ENCODE measurements at places on chromosomes 11 and 22.
A peak's percentile ranks its signal among the peaks of the same experiment; 100 is the strongest.

GRCh38 chr11:124898263-124898680 lies 607 bp upstream of the ROBO4 start:
- DNase-seq: no peak

DNA sequence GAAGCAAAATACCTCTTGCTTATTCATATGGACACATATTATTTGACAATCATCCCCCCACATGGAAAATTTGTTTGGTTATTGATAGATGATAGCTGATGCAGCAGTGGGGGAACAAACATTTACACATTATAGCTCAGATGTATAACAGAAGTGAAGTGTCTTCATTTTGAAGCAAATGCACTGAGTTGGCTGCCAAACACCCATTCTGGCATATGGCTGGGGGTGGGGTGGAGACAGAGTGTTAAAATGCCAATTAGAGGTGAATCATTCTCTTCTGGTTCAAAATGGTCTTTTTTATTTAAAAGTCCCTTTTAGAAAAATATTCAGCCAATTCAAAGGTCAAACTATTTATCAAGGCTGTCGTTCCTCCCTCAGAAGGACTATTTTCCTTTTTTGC lies 157.3 kb upstream of the TRPC6 start:
- no peak for DNase-seq

DNA sequence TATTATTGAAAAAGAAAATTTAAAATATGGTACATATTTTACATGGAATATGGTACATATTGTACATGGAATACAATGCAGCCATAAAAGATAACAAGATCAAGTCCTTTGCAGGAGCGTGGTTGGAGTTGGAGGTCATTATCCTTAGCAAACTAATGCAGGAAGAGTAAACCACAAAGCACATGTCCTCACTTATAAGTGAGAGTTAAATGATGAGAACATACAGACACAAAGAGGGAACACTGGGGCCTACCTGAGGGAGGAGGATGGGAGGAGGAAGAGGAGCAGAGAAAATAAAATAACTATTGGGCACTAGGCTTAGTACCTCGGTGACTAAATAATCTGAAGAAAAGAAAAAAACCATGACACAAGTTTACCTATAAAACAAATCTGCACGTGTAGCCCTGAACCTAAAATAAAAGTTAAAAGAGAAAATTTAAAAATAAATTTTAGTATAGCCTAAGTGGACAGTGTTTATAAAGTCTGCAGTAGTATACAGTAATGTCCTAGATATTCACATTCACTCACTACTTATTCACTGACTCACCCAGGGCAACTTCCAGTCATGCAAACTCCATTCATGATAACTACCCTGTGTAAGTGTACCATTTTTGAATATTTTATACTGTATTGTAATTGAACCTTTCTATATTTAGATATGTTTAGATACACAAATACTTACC lies 204.4 kb downstream of the FAM76B start:
- DNase-seq: no peak

DNA sequence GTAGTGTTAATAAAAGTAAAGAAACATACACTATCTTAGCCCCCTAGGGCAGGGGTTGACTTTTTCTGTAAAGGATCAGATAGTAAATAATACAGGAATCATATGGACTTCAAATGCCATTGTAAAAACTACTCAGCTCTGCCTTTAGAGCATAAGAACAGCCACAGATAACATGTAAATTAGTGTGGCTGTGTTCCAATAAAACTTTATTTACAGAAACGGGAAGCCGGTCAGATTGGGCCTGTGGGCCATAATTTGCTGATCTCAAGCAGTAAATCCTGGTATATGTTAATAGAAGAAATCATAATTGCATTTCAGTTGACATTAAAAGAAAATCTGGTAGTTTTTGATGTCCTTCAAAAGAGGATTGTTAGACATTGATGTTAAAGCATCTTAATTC lies 76.5 kb downstream of the ZC3H12C start:
- DNase-seq: no peak

DNA sequence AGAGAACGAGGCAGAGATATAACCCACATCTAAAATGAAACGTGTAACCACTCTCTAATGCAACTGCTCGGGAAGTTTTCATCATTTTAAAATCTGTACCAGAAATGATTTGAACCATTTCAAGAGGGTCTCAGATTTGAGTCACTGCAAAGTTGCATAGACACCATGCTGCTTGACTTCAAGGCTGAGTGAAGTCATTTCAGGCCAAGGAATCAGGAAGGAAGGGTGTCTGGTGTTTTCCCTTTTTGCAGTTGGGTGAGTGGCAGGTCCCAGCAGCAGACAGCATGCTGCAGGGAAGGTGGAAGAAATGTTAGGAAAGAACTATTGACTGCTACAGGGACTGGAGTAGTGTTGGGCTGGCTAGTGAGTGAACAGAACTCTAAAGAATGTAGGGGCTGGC lies 16.5 kb downstream of the TANGO2 start:
- no peak for DNase-seq

GRCh38 chr22:34879001-34879400 lies 187.0 kb upstream of the ISX start:
- DNase-seq: no peak

DNA sequence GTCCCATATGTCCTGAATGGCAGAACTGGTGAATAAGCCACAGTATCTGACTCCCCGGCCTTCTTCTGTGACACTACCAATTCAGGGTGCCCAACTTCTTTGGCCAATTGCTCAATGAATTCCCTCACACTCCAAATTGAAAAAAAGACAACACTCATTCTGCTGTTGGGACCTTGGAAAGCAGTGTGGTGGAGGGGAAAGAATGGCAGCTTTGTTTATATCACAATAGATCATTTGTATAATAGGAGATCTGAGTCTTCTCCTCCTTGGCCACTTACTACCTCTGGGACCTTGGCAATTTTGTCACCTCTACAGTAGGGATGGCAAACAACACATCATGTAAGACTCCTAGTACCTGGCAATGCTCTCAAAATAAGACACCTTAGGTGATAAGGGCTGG lies 64.6 kb downstream of the OPCML start:
- DNase-seq: no peak

DNA sequence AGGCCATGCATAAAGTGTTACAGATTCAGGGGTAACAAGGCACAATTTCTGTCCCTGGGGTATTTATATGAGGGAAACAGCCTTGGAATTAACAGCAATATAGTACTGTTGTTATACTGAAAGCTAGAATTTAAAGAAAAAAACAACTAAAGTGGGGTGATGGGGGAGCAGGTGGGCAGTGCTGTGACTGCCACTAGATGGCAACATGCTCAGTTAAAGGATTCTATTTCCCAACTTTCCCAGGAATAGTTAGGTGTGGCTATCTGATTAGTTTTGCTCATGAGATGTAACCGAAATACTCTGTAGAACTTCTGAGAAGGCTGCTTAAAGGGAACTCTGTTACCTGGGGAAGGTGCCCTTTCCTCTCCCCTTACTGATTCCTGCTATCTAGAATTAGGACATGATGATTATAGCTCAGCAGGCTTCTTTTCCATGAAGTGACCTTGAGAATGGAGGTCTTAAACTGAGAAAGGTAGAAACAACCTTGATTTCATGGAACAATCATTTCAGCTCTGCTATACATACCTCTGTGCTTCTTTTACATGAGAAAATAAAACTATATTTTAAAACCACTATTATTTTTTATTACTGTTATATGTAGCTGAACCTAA lies 102.6 kb downstream of the RELT start:
- no peak for DNase-seq

- no peak for DNase-seq
Measured at GRCh38 chr22:20578707-20579106, 71.3 kb downstream of the MED15 start.

DNA sequence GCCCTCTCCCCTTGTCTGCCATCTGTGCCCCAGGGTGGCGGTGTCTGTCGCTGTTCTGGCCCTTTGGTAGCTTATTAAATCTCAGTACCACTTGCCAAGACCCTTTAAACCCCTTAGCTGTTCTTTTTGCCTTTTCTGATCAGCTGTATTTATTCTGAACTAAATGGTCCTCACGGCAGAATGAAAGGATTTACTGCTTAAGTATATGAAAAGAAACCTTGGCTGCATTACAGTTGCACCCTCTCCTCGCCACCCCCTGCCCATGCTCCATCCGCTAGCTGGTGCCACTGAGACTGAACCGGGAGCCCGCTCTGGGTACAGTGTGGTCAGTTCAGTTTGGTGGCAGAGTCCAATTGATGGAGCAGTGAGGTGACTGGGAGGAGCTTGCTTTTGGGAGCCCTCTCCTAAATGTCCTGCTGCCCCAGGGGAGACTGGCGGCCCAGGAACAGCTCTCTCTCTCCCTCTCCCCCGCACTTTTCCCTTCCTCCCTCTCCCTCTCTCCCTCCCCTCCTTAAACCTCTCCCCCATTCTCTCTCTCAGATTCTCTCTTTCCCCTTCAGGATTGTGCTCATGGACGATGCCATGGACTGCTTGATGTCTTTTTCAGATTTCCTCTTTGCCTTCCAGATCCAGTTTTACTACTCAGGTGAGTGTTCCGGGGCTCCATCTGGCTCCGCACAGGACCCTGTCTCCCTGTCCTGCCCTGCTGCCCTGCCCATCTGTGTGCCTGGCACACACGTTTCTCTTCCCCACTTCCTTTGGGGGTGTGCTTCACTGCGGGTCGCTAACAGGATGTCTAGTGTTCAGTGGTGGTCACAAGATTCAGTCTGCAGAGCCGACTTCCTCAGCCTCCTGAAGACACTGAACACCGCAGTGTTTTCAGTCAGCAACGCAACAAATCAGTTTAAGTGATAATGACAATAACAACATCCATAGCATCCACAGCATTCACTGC lies 21.8 kb downstream of the ARFGAP2 start:
- peak; percentile 19 for DNase-seq

- no peak for DNase-seq
Measured at GRCh38 chr22:48099251-48099650, 1336.8 kb downstream of the TBC1D22A start.

DNA sequence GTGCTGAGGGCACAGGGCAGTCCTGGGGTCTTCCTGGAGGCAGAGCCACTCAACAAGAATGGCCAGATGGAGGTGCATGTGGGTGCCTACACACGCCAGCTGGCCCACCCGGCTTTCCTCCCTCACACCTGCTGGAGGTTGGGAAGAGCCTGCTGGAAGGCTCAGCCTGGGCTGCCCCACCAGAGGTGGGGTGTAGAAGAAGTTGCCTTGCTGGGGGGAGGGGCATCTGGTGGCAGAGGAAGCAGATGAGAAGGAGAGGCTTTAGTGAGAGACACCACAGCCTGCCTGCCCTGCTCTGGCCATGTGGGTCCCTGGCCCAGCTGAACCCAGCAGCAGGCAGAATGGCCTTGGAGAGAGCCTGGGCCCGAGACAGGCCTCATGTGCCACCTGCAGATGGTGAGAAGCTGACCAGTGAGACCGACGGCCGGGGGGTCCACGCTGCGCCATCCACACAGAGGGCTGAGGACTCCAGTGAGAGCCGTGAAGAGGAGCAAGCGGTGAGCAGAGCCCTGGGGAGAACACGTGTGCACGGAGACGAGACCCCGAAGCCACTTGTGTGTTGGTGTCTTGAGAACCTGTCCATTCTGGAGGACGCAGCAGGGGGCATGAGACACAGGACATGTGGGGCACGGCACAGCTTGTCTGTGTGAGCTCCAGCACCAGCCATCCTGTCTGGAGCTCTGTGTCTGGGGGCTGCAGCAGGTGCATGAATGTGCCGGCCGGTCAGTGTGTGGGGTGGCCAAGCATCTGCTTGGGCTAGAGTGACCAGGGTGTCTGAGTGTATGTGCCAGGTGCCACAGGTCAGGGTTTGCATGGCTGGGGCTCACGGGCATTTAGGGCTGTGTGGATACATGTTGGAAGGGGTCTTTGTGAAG lies 2.7 kb downstream of the B4GALNT4 start:
- no peak for DNase-seq

DNA sequence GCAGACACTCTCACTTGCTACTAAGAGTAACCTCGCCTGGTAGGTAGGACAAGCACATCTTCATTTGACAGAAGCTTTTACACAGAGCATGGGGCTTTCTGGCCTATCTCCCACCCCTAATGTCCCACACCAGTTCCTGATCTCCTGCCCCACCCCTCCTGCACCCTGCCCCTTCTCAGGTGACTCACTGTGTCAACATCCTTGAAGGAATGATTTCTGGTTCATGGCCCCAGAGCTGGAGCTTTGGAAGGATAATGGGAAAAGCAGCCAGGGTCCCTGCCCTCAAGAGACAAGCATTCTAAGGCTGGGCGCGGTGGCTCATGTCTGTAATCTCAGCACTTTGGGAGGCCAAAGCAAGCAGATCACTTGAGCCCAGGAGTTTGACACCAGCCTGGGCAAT lies 47.2 kb downstream of the LRFN4 start:
- no peak for DNase-seq

- no peak for DNase-seq
Measured at GRCh38 chr11:32312865-32313403, 122.4 kb downstream of the WT1 start.

DNA sequence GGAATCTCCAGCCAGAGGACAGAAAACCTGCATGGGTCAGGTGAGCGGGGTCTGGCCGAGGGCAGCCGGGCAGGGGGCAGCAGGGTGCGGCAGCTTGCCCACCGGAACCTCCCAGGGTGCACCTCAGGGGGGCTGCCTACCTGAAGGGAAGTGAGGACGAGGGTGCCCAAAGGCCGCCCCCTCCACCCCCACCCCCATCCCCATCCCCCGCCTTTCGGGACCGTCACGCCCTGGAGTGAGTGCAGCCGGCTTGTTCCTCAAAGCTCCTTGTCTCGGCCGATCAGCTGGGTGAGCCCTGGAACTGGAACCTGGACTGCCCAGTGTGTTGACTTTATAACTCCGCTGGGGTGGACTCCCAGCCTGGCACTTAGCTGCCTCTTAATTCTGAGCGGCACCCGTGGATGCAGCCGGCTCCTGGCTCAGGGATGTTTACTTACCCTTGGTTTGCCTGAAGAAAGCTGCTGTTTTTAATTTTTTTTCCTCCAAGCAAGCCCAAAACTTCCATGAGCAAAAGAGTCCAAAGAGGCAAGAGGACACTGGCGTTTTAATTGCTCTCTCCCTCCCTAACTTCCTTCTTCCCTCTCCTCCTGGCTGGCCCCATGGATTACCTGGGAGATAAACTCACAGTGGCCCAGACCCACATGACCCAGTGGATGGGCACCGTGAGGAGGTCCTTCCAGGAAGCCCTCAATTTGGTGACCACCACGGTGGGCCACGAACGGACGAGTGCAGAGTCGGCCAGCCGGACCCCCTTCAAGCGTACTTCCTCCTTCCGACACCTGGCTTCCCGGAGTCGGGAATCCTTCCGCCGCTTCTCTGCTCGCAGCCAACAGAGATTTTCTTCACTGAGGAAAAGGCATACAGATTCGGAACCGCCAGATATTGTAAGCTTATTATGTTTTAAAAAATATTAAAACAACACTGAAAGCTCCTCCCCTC lies 87.8 kb upstream of the CRYBB3 start:
- DNase-seq: no peak
